CD4-positive, alpha-beta T cell treated with Interleukin-15 for 1 hour (primary cell): ENCODE measurements at places on chromosomes 2 and 18.

DNA sequence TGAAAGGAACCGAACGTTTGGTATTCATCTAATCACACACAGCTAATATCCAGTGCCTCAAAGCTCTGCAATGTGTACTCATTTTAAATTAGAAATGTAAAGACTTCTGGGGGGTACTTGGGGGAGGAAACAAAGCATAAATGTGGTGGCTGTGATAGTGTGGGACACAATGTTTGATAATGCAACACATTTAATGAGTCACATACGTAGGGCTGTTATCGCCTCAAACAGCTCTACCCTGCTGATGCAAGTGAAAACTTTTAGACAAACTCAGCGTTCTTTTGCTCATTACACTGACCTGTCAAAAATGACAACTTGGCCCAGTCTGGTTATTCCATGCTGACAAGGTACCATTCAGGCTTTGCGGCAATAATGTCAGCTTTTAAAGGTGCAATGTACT is 1227.1 kb upstream of the CELF4 start:
- DNase-seq, result no peak

DNA sequence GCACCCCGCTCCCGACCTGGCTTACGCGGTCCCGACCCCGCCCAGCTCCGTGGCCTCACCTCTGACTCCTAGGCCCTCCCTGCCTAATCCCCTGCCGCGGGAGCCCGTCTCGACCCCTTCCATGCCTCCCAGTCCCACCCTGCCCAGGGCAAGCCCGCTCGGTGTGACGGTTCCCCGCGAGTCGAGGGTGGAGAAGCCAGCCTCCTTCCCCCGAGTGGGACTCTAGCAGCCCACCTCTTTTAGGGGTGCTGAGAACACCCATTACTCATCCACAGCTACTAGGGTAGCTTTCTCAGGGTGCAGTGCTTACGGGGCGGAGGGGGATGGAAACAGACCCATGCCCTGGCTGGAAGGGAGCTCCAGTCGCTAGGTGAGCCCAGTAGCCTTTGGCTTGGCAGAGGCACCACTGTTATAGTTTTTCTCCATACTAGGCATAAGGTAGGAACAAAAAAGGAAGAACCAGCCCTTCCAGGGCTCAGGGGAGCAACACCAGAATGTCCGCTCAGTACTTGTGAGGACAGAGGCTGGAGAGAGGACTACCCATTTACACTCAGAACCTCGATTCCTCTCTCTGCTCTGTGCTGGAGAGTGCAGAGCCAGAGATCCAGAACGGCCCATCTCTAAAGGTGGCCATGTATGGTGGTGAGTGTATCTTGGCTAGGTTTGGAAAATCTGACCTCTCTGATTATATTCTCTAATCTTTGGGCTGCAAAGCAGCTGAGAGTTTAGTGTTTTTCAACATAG is 606 bp downstream of the AGBL5 start:
- no peak for DNase-seq

DNA sequence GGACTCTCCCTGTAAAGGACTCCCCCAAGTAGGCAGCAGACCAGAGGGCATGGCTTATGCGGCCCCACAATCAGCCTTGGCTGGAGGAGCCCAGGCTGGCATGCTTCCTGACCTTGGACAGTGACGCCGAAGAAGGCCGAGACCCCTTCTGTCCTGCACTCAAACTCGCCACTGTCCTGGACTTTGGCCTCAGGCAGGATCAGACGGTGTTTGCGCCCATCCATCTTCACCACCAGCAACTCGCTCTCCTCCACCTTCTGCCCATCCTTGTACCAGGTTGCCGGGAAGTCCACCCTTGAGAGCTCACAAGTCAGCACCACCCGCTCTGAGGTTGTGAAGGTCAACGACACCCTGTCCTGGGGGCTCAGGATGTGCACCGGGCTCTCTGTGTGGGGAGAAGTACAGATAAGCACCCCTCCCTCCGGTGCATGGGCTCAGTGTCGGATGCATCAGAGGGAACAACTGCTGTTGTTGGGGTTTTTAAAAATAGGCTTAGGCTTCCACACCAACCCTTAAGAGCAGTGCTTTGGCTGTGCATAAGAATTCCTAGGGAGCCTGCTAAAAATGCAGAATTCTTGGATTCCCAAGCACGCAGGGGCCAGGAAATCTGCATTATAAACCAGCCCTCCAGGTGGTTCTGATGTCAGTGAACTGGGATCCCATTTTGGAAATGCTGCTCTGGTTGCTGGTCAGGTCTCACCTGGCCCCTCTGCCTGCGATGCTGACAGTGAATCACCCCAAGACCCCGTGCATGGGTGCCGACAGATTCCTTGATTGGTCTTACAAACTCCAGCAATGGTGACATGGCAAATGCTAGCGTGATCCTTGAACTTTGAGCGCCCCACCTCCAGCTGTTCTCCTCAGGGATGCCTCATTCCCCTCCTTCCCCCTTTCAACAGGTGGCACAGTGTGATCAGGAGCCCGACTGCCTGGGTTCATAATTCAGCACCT is 5.9 kb downstream of the OBSL1 start:
- DNase-seq, result no peak

- DNase-seq, result no peak
These were observed 67.3 kb upstream of the IGFBP2 start for GRCh38 chr2:216565956-216566355.

GRCh38 chr18:55106906-55107305 is 147.6 kb upstream of the CCDC68 start:
- no peak for DNase-seq

DNA sequence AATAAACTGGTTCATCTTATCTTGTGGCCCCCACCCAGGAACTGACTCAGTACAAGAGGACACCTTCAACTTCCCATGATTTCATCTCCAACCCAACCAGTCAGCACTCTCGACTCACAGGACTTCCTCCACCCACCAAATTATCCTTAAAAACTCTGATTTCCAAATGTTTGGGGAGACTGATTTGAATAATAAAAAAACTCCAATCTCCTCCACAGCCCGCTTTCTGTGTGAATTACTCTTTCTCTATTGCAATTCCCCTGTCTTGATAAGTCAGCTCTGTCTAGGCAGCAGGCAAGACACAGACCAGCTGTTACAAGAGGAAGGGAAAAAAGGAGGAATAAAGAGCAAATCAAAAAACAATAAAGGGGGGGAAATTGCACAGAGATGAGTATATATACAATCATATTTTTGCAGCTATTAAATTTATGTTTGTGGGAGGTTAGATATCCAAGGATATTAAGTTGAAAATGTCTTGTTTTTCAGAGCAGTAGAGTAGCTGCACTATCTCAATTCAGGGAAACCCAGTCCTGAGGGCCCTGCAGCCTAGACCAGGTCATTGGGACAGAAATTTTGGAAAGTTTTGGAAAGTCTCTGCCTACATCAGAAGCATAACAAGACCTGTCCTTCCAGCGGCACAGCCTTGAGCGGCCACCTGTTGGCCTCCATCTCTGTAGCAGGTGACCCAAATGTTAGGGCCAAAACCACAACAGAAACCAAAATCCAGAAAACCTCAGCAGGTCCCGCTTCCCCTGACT is 32.8 kb upstream of the SIGLEC15 start:
- no peak for DNase-seq

GRCh38 chr2:170224692-170225294 is 46.8 kb downstream of the MYO3B start:
- DNase-seq, result no peak

- DNase-seq, result no peak
These were observed 76.9 kb downstream of the WDSUB1 start for GRCh38 chr2:159209341-159210306.

GRCh38 chr2:163713534-163714311 is 22.1 kb downstream of the FIGN start:
- no peak for DNase-seq

GRCh38 chr2:24050041-24050979 is 769 bp downstream of the FKBP1B start:
- no peak for DNase-seq

DNA sequence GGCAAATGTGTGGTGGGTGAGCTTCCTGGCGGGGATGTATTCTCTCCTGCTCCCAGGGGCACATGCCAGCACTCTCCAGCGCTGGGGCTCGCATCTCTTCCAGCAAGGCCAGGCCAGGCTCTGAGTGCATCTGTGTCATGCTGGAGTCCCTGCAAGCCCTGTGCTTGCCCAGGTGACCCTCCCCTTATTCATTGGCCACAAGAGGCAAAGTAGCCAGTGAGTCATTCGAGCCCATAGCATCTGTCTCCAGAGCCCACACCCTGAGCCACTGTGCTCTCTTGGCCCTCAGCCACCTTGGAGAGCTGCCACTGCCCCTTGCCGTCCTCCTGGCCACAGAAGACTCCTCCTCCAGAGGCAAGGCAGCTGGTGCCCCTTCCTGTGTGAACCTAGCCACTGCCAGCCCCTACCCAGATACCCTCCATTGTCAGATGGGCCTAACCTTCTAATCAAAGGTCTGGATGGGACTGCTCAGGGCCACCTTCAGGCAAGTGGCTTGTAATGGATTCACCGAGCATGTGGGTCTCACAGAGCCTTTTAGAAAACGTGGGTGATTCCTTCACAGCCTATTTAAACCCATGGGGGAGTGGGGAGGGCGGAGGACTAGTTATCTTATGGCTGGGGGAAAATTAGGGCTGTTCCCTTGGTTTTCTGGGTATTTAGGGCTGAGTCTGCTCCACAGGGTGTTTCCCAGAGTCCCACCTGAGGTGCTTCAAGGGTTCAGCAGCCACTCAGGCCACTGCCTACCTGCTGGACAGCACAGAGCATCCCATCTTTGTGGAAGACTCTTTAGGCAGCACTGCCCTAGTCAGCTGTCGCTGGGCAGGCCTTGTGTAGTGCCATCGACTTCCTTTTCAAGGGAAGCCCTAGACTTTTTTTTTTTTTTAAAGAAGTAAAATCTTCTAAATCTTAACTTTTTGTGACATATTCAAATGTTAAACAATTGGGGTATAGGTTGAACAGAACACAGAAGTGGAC is 137.4 kb downstream of the ACOXL start:
- DNase-seq, result no peak
